NCI-H187 (cell line): ENCODE measurements at places on chromosomes 1 and 21.

- DNase-seq, result no peak
Measured at GRCh38 chr1:36866169-36866814, 168.0 kb downstream of the GRIK3 start.

GRCh38 chr1:3543076-3544039 is 68.0 kb downstream of the MEGF6 start:
- DNase-seq, result no peak

DNA sequence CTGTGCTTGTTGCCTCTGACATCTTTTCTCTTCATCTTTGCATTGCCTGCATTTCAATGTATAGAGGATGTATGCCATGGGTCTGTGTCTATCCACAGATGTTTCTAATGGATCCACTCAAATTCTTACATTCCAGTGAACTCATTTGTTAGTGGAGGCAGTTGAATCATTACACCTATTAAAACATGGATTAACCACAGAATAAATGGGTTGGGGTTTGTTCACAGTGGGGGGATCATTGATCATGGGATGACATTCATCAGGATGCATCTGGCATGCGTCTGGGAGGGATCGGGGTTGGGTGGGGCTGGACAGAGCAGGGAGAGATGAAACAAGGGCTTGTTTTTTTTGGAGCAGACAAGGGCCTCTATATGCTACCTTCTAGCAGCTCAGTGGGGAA is 182.5 kb downstream of the RHOU start:
- no peak for DNase-seq

GRCh38 chr1:17539477-17540254 is at the start of gene ARHGEF10L:
Gene ARHGEF10L (plus strand): TSS chr1:17539698. CDS start chr1:17580596, 40,898 bp downstream.
- no peak for DNase-seq

GRCh38 chr1:7669559-7670311 is 101.4 kb upstream of the VAMP3 start:
- no peak for DNase-seq

GRCh38 chr21:20311234-20311787 is 686.9 kb upstream of the NCAM2 start:
- DNase-seq, result no peak

DNA sequence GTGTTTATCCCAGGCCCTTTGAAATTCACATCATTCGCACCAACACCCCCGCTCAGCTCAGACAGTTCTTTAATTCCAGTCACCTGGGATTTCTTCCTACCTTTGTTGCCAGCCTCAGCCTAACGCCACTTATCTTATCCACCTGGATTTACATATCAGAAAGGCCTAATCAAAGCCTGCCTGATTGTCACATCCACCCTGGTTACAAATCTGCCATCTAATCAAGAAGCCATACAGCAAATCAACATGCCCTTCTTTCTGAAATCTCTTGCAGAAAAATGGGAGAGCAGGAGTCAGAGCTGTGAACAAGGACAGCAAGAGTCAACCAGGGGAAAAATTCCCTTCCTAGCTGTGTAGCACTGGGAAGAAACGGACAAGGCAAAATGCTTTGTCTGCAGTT is 173.2 kb upstream of the DAB1 start:
- no peak for DNase-seq
